ENCODE measurements at places on chromosomes 3 and 15. TPM values are rescaled to one million over a fixed set of nuclear protein-coding genes. Genes with fewer than 3 reads are reported as not detected.
A peak's percentile ranks its signal among the peaks of the same experiment; 100 is the strongest.

Gene ANKRD63
- 0.16 TPM for polyA plus RNA-seq

DNA sequence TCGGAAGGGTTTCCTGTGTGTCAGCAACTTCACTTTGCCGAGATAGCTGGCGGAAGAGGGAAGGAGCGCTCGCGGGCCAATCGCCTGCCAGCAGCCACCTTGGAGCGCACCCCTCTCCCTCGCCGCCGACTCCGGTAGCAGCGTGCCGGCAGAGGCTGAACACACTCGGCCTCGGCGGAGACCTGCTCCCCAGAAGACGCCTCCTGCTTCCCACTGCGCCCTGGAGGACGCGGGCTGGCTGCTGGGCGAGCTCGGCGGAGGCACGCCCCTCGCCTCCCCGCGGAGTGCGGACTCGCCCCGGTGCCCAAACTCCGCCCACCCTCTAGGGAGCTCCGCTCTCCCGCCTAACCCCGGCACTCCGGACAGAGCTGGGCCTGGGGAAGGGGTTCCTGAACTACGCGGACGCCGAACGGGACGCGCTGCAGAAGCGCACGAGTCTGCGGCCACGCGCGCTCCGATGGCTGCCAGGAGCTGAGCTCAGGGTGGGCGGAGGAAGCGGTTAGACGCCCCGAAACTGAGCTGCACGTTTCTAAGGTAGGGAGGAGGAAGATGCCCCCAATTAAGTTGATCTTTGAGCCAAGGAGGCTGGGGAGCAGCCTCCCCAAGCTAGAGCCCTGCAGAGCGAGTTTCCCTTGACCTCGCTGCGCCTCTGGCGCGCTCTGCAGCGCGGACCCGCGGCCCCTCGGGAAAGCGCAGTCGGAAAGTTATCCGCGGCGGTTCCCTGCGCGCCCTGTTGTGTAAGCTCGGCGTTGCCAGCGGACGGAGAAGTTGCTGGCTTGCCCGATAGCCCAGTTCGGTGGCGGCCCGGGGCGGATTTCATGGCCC lies at the start of gene P2RY1:
Gene P2RY1 (plus strand): TSS at position 356 of the 825 bp plus-strand sequence. CDS start 652 bp downstream, outside the sequence.
- no peaks in the 10 kb centered on the region for H3K4me1 ChIP-seq
- H3K4me3 ChIP-seq = peak within 1 kb of the TSS; percentile 86
- H3K27ac ChIP-seq = peak within 1 kb of the TSS; percentile 95
- no peaks in the 10 kb centered on the region for H3K36me3 ChIP-seq
- peak; percentile 77 for DNase-seq

GRCh38 chr15:42100021-42100800 lies 5.8 kb upstream of the PLA2G4D start:
- no peak for DNase-seq
- no peaks in the 10 kb centered on the region for H3K27me3 ChIP-seq
- no peaks in the 10 kb centered on the region for H3K36me3 ChIP-seq
- H3K27ac ChIP-seq = no peak overlapping the region

GRCh38 chr3:17979252-17979651 lies 236.8 kb upstream of the TBC1D5 start:
- H3K27me3 ChIP-seq = no peaks in the 10 kb centered on the region
- no peaks in the 10 kb centered on the region for H3K4me1 ChIP-seq
- no peak for DNase-seq
- no peak overlapping the region for H3K4me3 ChIP-seq

Gene ROBO2
- polyA plus RNA-seq = 9.6 TPM

Gene LCTL
- polyA plus RNA-seq = 0.34 TPM

GRCh38 chr15:89656116-89656815 lies 999 bp upstream of the KIF7 start:
- H3K4me3 ChIP-seq = no peak overlapping the region
- no peak for DNase-seq
- no peak overlapping the region for H3K27ac ChIP-seq
- peaks cover 3% of the 10 kb centered on the region for H3K36me3 ChIP-seq
- H3K27me3 ChIP-seq = peaks cover 34% of the 10 kb centered on the region

DNA sequence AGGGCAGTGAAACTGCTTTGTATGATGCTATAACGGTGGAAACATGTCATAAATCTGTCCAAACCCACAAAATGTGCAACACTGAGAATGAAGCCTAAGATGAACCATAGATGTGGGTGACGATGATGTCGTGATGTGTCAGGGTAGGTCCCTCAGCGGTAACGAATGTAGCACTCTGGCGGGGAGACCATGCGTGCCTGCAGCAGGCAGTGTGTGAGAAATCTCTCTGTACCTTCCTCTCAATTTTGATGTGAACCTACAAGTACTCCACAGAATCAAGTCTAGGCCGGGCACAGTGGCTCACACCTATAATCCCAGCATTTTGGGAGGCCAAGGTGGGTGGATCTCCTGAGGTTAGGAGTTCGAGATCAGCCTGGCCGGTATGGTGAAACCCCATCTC lies 268.2 kb upstream of the LYSMD4 start:
- no peak for DNase-seq
- H3K36me3 ChIP-seq = no peaks in the 10 kb centered on the region
- H3K27ac ChIP-seq = no peak overlapping the region

GRCh38 chr15:90914305-90915080 lies 11.4 kb downstream of the MAN2A2 start:
- no peaks in the 10 kb centered on the region for H3K27me3 ChIP-seq
- H3K27ac ChIP-seq = no peak overlapping the region
- no peaks in the 10 kb centered on the region for H3K4me1 ChIP-seq
- H3K36me3 ChIP-seq = peaks cover 86% of the 10 kb centered on the region

DNA sequence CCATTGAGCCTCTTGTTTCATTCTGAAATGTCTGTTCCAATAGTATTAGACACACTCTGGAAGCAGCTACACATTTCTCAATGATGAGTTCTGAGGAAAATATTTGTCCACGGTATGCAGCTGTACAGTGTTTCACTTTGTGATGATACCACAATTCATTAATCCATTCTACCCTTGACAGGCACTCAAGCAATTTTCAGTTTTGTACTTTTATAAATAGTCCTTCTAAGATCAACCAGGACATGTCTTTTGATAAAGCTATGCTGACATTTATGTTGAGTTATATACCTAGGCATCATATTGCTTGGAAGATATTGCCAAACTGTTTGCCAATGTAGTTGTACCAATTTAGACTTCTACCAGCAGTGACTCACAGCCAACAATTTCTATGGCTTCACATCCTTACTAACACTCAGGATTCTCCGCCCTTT lies 165.1 kb upstream of the COL8A1 start:
- H3K36me3 ChIP-seq = no peaks in the 10 kb centered on the region
- no peaks in the 10 kb centered on the region for H3K27me3 ChIP-seq
- H3K4me3 ChIP-seq = no peak overlapping the region
- no peak overlapping the region for H3K27ac ChIP-seq

Gene KBTBD12
- 0.52 TPM for polyA plus RNA-seq

- no peak overlapping the region for H3K4me3 ChIP-seq
- DNase-seq = peak; percentile 10
- H3K36me3 ChIP-seq = no peaks in the 10 kb centered on the region
- H3K27ac ChIP-seq = peak overlapping the region; percentile 62
- peaks cover 11% of the 10 kb centered on the region for H3K27me3 ChIP-seq
- H3K4me1 ChIP-seq = no peaks in the 10 kb centered on the region
Measured at GRCh38 chr3:46110701-46111493, 83.6 kb upstream of the XCR1 start.

- H3K4me3 ChIP-seq = peak overlapping the region; percentile 86
- no peak for DNase-seq
- peaks cover 45% of the 10 kb centered on the region for H3K36me3 ChIP-seq
Measured at GRCh38 chr3:197950677-197951061, 679 bp downstream of the RPL35A start.

- peak within 1 kb of the TSS; percentile 45 for H3K27ac ChIP-seq
- peaks cover 25% of the 10 kb centered on the region for H3K36me3 ChIP-seq
- H3K4me3 ChIP-seq = peak within 1 kb of the TSS; percentile 96
- H3K4me1 ChIP-seq = peaks cover 28% of the 10 kb centered on the region
- DNase-seq = peak; percentile 67
- H3K27me3 ChIP-seq = no peaks in the 10 kb centered on the region
Measured at GRCh38 chr3:49165771-49166751, at the start of gene CCDC71. TSS of gene CCDC71 (minus strand) at chr3:49166331. CDS start at chr3:49164208, 2,123 bp downstream.

Gene GOLGA6B
- polyA plus RNA-seq = 0.07 TPM

DNA sequence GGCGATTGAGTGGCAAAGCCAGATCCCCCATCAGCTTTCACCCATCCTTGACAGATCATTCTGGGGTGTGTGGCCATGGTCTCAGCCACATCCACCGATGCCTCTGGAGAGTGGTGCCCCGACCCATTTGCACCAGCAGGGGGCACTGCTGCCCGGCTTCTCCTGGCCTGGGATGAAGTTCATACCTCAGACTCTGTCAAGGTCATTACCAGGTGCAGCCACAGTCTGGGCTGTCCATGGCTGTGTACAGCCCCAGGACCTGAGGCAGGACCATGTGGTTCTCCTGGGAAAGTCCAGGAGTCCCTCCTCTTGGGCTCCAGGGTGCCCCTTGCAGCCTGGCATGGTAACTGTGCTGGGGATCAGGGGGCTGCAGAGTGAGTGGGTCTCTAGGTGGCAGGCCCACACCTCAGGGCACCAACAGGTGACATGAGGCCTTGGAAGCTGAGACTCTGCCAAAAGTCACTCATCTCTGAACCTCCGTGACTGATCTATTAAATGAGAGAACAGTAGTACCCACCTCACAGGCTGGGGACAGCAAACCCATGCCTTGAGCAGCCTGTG lies 67.2 kb downstream of the CACNA2D2 start:
- no peaks in the 10 kb centered on the region for H3K36me3 ChIP-seq
- H3K27me3 ChIP-seq = no peaks in the 10 kb centered on the region
- H3K4me3 ChIP-seq = no peak overlapping the region
- no peaks in the 10 kb centered on the region for H3K4me1 ChIP-seq
- DNase-seq = peak; percentile 56

GRCh38 chr3:35721628-35722027 lies 82.3 kb downstream of the ARPP21 start:
- no peaks in the 10 kb centered on the region for H3K4me1 ChIP-seq
- H3K27ac ChIP-seq = no peak overlapping the region
- no peaks in the 10 kb centered on the region for H3K36me3 ChIP-seq
- H3K27me3 ChIP-seq = no peaks in the 10 kb centered on the region
- no peak overlapping the region for H3K4me3 ChIP-seq
- DNase-seq = no peak

Gene KBTBD13
- polyA plus RNA-seq = 0.04 TPM

- peaks cover 47% of the 10 kb centered on the region for H3K36me3 ChIP-seq
- no peak for DNase-seq
- no peak overlapping the region for H3K27ac ChIP-seq
Measured at GRCh38 chr3:38119248-38119544, 17.7 kb downstream of the ACAA1 start.

DNA sequence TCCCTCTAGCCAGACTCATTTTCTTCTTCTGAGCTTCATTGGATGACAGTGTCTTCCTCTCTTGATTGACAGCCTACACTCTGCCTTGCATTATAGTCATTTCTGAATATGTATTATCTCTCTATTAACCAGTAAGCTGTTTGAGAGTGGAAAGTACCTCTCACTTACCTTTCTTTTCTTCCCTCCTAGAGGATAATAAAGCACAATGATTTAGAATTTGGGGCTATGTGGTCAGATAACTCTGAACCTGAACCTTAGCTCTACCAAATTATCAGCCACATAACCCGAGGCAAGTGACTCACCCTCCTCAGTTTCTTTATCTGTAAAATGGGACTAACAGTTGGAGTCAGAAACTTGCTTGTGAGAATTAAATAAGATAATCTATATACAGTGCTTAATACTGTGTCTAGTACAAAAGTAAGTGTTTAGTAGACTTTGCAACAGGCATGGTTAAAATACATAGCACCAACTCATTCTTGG lies 331.8 kb upstream of the TBL1XR1 start:
- DNase-seq = no peak
- H3K36me3 ChIP-seq = no peaks in the 10 kb centered on the region
- no peaks in the 10 kb centered on the region for H3K27me3 ChIP-seq
- no peak overlapping the region for H3K27ac ChIP-seq

Gene TGM5
- 0.03 TPM for polyA plus RNA-seq

DNA sequence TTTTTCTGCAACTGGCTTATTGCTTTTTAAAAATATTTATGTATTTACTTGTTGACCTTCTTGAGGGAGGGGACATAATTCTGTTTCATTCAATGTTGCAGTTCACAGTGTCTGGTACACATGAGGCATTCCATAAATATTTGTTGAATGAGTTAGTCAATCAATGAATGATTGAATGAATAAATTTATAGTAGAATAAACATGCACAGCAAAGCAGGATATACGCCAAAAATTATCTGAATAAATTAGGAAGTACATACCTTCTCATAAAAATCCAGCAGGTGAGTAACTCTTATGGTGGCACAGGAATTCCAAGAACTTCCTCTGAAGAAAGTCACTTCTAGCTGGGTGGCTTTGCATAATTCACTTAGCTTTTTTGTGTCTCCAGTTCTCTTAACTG lies 469.4 kb upstream of the ATP11B start:
- no peaks in the 10 kb centered on the region for H3K27me3 ChIP-seq
- H3K36me3 ChIP-seq = no peaks in the 10 kb centered on the region
- no peak overlapping the region for H3K4me3 ChIP-seq
- H3K27ac ChIP-seq = no peak overlapping the region
- DNase-seq = no peak

- DNase-seq = peak; percentile 79
- no peak overlapping the region for H3K4me3 ChIP-seq
- H3K36me3 ChIP-seq = peaks cover 66% of the 10 kb centered on the region
- no peaks in the 10 kb centered on the region for H3K27me3 ChIP-seq
- H3K27ac ChIP-seq = peak overlapping the region; percentile 69
Measured at GRCh38 chr3:119227070-119227850, 13.4 kb downstream of the B4GALT4 start.

- no peaks in the 10 kb centered on the region for H3K36me3 ChIP-seq
- no peaks in the 10 kb centered on the region for H3K27me3 ChIP-seq
- H3K4me1 ChIP-seq = peaks cover 24% of the 10 kb centered on the region
- no peak overlapping the region for H3K4me3 ChIP-seq
Measured at GRCh38 chr3:194540274-194540905, 53.6 kb upstream of the ATP13A3 start.

DNA sequence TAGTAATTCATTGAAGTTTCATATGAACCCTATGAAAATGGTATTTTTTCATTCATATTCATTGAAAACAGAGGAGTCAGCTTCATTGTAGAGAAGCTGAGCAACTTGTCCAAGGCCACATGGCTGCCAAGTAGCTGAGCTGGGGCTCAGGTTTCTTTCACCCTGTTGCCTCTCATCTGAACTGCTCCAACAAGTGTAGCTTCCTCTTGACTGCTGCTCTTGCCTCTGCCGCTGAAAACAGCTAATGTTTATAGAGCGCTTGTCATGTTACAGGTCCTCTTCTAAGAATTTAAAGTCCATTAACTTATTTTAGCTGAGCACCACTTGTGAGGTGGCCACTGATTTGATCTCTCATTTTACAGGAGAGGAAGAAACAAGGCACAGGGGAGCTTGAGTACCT lies 81.1 kb downstream of the PDCD6IP start:
- DNase-seq = no peak
- no peaks in the 10 kb centered on the region for H3K36me3 ChIP-seq
- H3K4me1 ChIP-seq = peaks cover 3% of the 10 kb centered on the region
